ENCODE measurements at places on chromosomes 13 and 19.

DNA sequence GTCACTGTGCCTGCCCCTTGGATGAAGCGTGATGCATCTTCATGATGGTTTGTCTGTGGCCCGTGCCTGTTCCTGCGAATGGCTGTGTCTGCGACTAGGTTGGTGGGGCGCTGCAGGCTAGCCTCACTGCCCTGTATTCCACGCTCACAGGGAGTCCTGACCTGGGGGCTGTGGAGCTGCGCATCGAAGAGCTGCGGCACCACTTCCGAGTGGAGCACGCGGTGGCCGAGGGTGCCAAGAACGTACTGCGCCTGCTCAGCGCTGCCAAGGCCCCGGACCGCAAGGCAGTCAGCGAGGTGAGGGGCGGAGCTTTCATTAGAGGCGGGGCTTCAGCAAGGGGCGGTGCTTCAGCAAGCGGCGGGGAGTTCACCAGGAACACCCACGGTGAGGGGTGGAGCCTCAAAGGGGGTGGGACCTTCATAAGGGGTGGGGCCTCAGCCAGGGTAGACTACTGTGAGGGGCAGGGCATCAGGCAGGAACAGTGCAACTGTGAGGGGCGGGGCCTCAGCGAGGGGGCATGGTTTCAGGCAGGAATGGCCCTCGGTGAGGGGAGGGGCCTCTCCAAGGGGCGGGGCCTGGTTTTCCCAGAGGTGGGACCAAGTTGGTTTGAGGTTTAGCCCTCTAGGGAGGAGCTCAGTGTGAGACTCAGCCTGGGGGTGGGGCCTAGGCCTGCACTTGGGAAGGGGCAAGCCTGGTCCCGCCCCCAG is 17.2 kb downstream of the PKN1 start:
- peak; percentile 71 for DNase-seq

GRCh38 chr19:48990400-48990799 is 2.7 kb downstream of the GYS1 start:
- DNase-seq, result no peak

DNA sequence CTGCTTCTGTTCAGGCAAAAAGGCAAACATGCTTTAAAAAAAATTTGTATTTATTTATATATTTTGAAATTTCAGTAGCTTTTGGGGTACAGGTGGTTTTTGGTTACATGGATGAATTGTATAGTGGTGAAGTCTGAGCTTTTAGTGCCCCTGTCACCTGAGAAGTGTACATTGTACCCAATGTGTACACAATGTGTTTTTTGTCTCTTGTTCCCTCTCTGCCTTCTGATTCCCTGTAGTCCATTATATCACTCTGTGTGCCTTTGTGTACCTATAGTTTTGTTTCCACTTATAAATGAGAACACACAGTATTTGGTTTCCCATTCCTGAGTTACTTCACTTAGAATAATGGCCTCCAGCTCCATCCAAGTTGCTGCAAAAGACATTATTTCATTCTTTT is 77.4 kb downstream of the PDS5B start:
- no peak for DNase-seq

DNA sequence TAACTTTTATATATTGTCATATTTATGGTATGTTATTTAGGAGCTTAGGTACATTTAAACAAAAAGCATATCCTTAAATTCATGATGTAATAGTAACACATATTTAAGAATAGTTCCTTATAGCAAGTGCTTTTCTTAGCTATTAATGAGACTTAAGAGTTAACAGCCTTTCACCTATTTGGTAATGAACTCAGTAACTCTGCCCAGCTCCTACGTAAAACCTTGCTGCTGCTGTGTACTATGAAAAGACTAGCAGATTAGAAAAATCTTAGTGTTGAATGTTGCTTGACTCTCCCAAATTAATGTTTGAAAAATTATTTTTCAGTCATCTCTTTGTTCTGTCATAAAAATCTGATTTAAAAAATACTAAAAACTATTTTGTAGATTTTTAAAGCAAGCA is 6.9 kb downstream of the GPR180 start:
- DNase-seq, result no peak

- peak; percentile 47 for DNase-seq
Measured at GRCh38 chr19:37227996-37228395, 10.0 kb downstream of the ZNF383 start.

- no peak for DNase-seq
Measured at GRCh38 chr19:15418231-15418578, 583 bp downstream of the AKAP8L start.

GRCh38 chr19:280541-281009 is 10.6 kb downstream of the PLPP2 start:
- DNase-seq, result no peak

- DNase-seq, result no peak
Measured at GRCh38 chr13:24308068-24308445, 1.3 kb upstream of the C1QTNF9 start.

DNA sequence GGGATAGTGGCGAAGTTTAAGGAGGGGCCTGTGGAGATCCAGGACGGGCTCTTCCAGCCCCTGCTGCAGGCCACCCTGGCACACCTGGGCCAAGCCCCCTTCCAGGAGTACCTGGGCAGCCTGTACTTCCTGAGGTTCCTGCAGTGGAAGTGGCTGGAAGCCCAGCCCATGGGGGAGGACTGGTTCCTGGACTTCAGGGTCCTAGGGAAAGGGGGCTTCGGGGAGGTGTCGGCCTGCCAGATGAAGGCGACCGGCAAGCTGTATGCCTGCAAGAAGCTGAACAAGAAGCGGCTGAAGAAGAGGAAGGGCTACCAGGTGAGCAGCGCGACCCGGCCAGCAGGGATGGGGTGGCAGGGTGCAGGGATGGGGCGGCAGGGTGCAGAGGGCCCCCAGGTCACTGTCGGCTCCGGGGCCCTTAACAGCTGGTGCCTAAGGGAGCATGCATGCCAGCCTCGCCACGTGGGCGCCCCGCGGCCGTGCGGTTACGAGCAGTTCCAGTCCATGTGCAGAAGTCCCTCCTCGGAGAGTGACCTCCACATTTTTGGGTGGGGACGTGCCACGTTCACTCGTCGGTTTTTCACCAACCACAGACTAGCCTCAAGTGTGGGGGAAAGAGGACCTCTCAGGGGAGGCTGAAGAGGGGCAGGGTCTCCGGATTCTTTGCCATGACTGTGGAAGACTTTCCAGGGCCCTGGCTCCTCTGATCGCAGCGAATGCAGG is 912 bp downstream of the GRK1 start:
- peak; percentile 23 for DNase-seq

DNA sequence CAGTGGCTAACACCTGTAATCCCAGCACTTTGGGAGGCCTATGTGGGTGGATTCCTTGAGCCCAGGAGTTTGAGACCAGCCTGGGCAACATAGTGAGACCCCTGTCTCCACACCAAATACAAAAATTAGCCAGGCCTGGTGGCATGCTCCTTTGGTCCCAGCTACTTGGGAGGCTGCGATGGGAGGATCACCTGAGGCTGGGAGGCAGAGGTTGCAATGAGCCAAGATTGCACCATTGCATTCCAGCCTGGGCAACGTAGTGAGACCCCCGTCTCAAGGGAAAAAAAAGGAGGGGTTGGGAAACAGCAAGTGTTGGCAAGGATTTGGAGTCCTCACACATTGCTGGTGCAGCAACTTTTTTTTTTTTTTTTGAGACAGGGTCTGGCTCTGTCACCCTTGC is 19.2 kb downstream of the SPTBN4 start:
- no peak for DNase-seq

DNA sequence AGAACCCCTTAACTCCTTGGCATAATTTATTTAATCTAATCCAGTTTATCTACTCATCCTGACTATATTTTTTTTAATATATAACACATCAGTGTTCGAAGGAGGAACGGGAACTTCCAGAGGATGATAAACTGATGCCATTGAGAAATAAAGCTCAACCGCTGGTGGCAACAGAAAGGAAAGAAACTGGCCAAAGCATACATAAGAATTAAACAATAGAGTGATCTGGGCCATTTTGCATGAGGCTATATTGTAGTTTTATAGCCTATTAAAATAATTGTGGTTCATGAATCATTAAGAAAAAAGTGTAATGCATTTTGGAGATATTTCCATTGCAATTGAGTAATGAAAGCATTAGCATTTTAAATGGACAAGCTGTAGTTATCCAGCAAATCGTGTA is 94.2 kb downstream of the FRY start:
- DNase-seq, result no peak

DNA sequence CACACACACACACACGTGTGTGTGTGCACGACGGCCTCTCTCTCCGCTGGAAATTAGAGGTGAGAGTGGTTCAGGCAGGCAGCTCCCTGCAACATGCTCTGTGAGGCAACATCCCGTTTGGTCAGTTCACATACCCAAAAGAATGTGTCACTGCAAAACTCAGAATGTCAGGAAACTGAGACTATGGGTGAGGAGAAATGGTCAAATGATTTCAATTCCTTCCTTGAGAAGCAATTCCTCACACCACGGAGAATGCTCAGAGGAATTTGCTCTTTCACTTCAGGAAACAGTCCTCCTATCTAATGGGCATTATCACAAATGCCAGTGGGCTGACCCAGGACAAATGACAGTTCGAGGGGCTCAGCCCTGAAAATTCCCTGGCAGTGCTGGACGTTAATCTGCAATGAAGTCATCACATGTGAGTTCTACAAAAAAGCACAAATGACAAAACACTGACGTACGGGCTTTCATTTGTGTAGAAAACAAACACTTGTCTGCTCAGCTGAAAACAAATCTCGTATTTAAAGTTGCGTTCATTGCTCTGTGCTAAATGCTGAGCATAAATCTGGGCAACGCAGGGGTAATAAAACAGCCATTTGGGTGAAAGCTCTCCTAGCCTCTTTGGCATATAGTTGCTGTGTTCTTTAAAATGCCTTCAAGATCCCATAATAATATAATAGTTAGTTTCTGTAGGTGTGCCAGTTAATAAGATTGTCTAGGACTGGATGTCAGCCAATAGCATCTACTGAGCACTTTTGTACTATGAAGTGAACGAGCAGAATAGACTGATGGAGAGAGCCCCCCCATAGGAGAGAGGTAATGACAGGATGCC is 18.6 kb upstream of the LATS2 start:
- no peak for DNase-seq

GRCh38 chr19:44960906-44961728 is 5.9 kb downstream of the CLPTM1 start:
- DNase-seq, result no peak

- DNase-seq, result peak; percentile 59
Measured at GRCh38 chr19:58519087-58519354, 589 bp downstream of the ZBTB45 start.

DNA sequence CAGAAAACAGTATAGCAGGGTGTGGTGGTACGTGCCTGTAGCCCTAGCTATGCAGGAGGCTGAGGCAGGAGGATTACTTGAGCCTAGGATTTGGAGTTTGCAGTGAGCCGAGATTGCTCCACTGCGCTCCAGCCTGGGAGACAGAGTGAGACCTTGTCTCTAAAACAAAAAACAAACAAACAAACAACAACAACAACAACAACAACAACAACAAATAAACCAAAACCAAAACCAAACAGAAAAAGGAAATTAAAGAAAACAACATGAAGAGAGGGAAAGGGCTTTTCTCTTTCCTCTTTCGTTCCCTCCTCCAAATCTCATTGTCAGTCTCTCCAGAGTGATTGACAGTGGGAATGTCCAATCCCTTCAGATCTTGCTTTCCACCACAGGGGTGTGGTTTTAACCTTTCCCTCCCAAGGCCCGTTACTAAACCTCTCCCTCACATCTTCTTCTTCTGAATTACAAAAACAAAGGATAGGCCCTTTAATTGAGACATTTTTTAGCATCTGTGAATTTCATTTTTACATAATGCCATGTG is 341.2 kb downstream of the HS6ST3 start:
- DNase-seq, result no peak

- DNase-seq, result no peak
Measured at GRCh38 chr19:6543866-6544347, 13.1 kb downstream of the TNFSF9 start.

GRCh38 chr13:75643693-75644092 is 7.6 kb downstream of the LMO7 start:
- DNase-seq, result no peak

DNA sequence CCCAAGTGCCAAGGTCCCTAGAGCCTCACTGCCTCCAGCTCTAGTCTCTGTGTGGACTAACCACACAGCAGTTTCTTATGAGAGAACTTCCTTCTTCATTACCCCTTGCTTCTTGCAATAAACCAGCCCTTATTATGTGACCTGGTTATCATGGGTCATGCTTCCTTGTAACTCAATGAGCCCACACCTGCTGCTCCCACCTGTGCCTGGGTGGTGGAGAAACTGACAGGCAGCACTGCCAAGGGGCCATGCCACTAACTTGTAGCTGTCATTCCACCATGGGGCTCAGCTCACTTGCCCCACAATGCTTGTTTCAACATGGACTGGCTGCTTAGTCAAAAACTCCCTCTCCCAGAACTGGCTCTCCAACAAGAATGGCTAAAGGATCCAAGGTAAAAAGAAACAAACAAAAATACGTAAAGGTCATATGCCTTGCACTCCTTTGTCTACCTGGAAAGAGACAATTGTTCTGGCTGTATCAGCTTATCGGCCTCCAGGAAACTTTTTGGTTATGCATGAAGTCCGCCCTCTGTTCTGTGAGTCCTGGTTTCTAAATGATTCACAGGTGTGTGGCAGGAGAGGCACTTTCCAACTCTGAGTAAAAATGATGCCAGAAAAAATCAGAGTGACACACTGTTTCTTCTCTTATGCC is 446.4 kb downstream of the COG6 start:
- peak; percentile 36 for DNase-seq

GRCh38 chr13:32427852-32428580 is at the start of gene N4BP2L1:
TSS of gene N4BP2L1 (minus strand) at chr13:32428130. CDS start at chr13:32428082, 48 bp downstream.
- DNase-seq, result peak; percentile 84

DNA sequence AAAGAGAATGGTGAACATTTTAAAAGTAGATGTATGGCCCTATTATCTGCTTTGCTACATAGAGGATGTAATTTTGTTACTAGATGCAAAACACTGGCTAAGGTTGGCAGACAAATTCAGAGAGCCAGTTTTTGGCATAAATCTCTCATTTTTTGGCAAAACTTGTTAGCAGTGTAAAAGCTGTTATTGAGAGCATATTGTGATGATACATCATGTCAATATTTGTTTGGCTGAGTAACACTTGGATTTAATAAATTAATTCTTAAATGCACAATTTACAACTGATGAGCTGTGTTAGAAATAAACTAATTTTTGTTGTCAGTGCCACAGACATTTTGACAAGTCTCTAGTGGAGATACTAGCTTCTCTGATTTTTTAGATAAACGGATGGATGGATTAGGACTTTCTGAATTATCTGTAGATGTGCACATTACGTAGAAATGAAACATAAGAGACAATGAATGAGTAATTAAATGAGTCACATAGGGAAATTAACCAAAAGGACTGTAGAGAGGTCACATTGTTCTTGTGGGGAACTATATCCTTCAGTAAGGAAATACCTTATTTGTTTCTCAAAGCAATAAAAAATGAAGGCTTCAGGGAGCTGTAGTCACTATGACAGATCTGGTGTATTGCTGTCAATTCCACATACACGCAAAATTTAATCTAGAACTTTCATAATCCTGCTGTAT is 17.4 kb downstream of the UFM1 start:
- DNase-seq, result no peak

- no peak for DNase-seq
Measured at GRCh38 chr13:99639126-99639525, 137.9 kb downstream of the TM9SF2 start.

- no peak for DNase-seq
Measured at GRCh38 chr13:111973605-111974340, 93.2 kb upstream of the SOX1 start.

Data from activated CD4-positive, CD25-positive, alpha-beta regulatory T cell treated with anti-CD3 and anti-CD28 coated beads, Interleukin-2, amount 50 U/mL, for 72 hours (primary cell).